ENCODE measurements at places on chromosomes 1 and 21. TPM values are rescaled to one million over a fixed set of nuclear protein-coding genes. Genes with fewer than 3 reads are reported as not detected.

DNA sequence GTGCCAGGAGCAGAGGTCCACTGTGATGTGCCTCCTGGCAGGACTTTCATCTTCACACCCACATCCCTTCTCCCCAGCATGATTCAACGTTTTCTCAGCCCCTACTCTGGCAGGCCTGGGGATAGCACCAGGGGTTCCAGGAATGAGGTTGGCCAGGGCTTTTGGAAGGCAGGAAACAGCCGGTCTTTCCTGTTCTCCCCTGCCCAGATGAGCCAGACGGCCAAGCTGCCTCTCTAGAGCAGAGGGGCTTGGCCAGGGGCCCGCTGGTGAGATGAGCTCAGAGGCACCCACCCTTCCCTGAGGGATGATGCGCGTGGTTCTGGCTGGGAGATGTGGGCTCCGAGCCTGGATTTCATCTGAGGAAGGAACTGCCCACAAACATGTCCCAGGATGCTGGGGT is 4.3 kb upstream of the MFAP2 start:
- no peak for DNase-seq
- peak overlapping the region; percentile 61 for H3K27ac ChIP-seq
- H3K4me1 ChIP-seq = peaks cover 27% of the 10 kb centered on the region
- no peaks in the 10 kb centered on the region for H3K27me3 ChIP-seq
- no peaks in the 10 kb centered on the region for H3K36me3 ChIP-seq

DNA sequence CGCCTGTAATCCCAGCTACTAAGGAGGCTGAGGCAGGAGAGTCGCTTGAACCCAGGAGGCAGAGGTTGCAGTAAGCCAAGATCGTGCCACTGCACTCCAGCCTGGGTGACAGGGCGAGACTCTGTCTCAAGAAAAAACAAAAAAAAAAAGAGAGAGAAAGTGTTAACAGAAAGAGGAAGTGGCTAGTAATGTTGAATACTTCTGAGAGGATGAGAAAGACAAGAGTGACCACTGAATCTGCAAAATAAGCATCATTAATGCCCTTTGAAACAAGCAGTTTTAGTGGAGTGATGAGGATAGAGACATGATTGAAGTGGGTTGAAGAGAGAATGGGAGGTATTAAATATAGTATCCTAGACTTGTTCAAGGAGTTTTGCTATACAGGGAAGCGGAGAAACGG is 11.7 kb downstream of the MPZ start:
- H3K36me3 ChIP-seq = no peaks in the 10 kb centered on the region
- no peaks in the 10 kb centered on the region for H3K27me3 ChIP-seq
- no peak for DNase-seq
- H3K4me3 ChIP-seq = no peak overlapping the region
- no peaks in the 10 kb centered on the region for H3K4me1 ChIP-seq
- H3K27ac ChIP-seq = no peak overlapping the region

DNA sequence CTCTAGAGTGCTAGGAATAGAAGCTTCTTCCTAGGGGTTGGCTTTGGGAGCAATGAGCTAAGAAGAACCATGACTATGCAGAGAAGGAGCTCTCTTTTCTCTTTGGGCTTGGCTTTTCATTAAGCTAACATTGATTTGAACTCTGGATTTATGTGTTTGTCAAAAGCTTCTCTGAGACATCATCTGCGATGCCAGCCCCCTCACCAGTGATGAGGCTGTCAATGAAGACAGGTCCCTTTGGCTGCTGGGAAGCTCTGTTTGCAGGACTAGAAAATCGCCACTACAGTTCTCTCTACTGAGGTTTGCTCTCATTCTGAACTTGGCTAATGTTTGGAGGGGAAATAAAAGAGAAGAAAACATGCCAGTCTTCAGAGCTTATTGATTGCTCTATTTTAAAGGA is 185.0 kb downstream of the PCP4 start:
- H3K4me1 ChIP-seq = peaks cover 13% of the 10 kb centered on the region
- peak overlapping the region; percentile 61 for H3K27ac ChIP-seq
- H3K36me3 ChIP-seq = no peaks in the 10 kb centered on the region
- no peaks in the 10 kb centered on the region for H3K27me3 ChIP-seq
- DNase-seq = no peak

DNA sequence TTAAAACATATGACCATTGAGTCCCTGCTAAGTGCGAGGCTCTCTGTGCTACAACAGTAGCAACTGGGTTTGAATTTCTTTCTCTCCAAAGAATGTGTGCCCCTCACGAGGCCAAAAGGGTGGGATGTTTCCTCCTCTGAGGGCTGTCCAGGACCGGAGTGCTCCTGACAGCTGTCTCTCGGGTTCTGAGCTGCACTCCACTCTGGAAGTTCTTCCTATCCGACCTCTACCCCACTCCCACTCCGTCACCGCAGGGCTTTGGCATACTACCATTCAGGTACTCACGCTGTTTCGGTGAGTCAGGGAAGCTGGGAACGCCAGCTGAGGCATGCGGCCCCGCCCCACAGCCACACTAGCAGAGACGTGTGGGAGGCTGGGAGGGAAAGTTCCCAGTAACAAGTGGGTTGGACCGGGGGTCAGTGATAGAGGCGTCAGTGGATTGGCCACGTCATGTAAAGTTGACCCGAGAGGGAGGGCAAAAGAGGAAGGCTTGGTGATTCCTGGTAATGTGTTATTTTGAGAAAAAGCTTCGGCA is 705 bp upstream of the SLC50A1 start:
- DNase-seq = no peak
- peak overlapping the region; percentile 97 for H3K27ac ChIP-seq
- peaks cover 82% of the 10 kb centered on the region for H3K4me1 ChIP-seq
- H3K4me3 ChIP-seq = peak overlapping the region; percentile 90
- H3K27me3 ChIP-seq = no peaks in the 10 kb centered on the region
- H3K36me3 ChIP-seq = peaks cover 33% of the 10 kb centered on the region

DNA sequence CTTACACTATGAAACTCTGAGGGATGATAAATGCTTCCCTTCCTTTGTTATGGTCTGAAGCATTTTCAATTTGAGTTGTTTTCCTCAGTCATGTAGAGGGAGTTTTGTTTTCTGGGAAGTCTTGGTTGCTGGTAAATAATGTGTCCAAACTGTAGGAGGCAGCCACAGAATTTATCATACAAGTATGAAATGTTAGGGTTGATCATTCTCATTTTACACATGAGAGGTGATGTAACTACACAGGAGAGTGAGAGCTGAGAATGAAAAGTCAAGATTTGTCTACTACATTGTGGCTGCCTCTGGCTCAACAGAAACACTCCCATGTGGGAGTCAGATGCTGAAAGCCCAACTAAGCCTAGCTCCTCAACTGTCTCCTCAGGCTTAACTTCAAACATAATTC is 182.5 kb upstream of the SGIP1 start:
- H3K27me3 ChIP-seq = no peaks in the 10 kb centered on the region
- H3K4me1 ChIP-seq = peaks cover 53% of the 10 kb centered on the region
- H3K4me3 ChIP-seq = no peak overlapping the region
- H3K36me3 ChIP-seq = no peaks in the 10 kb centered on the region
- no peak overlapping the region for H3K27ac ChIP-seq

FAM72B gene
- total RNA-seq = 1.7 TPM

DNA sequence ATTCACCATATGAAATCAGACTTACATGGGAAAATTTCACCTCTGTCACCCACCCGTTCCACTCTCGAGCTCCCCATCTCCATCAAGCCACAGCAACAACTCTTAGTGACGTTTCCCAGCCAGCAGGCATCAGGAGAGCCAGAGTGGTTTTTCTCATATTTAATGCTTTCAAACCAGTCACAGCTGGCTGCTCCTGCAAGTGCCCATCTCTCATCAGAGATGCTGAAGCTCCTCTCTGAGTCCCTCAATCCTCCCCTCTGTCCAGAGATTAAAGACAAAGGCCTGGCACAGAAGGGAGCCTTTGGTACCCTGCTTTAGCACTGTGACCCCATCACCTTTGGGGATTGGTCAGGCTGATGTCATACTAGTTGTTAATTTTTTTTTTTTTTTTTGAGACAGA is 277.3 kb downstream of the DNM3 start:
- H3K4me3 ChIP-seq = no peak overlapping the region
- DNase-seq = no peak
- H3K4me1 ChIP-seq = no peaks in the 10 kb centered on the region
- no peak overlapping the region for H3K27ac ChIP-seq

DNA sequence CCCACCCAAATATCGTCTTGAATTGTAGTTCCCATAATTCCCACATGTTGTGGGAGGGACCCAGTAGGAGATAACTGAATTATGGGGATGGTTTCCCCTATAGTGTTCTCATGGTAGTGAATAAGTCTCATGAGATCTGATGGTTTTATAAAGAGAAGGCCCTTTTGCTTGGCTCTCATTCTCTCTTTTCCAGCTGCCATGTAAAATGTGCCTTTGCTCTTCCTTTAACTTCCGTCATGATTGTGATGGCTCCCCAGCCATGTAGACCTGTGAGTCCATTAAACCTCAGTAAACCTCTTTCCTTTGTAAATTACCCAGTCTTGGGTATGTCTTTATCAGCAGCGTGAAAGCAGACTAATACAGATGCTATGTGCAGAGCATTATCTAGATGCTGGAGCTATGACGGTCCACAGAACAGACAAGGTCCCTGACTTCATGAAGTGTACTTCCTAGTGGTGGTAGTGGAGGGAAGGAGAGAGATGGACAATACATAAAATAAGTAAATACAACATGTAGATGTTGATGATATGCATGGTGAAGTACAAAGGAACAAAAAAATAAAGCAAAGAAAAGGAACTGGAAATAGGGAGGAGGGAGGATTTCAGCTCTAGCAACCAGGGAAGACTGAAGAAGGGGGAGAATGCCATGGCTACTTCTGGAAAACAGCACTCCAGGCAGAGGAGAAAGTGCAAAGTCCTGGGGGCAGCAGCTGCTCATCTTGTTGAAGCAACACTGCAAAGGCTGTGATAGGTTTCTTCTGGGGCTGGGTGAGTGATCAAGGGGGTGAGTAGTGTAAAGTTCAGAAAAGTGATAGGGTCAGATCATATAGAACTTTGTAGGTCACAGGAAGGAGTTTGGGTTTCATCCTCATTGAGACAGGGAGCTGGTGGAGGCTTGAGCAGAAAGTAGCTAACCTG is 6.8 kb upstream of the RCAN1 start:
- H3K36me3 ChIP-seq = no peaks in the 10 kb centered on the region
- no peak for DNase-seq
- no peak overlapping the region for H3K27ac ChIP-seq
- H3K4me1 ChIP-seq = no peaks in the 10 kb centered on the region
- no peaks in the 10 kb centered on the region for H3K27me3 ChIP-seq

- no peaks in the 10 kb centered on the region for H3K36me3 ChIP-seq
- no peak for DNase-seq
- H3K27me3 ChIP-seq = no peaks in the 10 kb centered on the region
- no peaks in the 10 kb centered on the region for H3K4me1 ChIP-seq
- no peak overlapping the region for H3K4me3 ChIP-seq
Measured at GRCh38 chr1:29972421-29973053, 736.2 kb downstream of the PTPRU start.

GRCh38 chr1:201300641-201301040 is 17.3 kb downstream of the PKP1 start:
- no peaks in the 10 kb centered on the region for H3K27me3 ChIP-seq
- no peak overlapping the region for H3K4me3 ChIP-seq
- H3K36me3 ChIP-seq = no peaks in the 10 kb centered on the region
- DNase-seq = no peak
- H3K27ac ChIP-seq = peak overlapping the region; percentile 80

- H3K27me3 ChIP-seq = no peaks in the 10 kb centered on the region
- H3K4me1 ChIP-seq = peaks cover 59% of the 10 kb centered on the region
- peak overlapping the region; percentile 78 for H3K27ac ChIP-seq
- DNase-seq = no peak
- no peak overlapping the region for H3K4me3 ChIP-seq
Measured at GRCh38 chr1:204128464-204128963, 23.3 kb downstream of the ETNK2 start.

DNA sequence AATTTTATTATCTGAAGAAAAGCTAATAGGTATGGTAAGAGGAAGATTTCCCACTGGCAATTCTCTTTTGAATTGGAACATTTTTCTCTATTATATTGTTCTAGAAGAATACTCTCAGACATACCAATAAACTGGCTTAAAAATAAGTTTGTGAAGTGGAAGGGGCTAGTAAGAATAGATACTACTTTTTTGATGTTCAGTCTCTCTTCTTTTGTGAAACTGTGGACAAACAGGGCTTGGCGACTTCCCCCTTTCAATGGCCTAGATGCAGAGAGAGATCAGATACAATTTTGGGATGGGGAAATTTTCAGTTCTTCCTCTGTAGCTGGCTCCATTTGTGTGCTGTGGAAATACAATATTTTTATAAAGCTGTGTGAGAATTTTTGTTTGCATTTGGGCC is 2.5 kb downstream of the PBX1 start:
- DNase-seq = no peak
- H3K4me3 ChIP-seq = peak overlapping the region; percentile 91
- no peaks in the 10 kb centered on the region for H3K27me3 ChIP-seq
- peak overlapping the region; percentile 95 for H3K27ac ChIP-seq
- H3K36me3 ChIP-seq = no peaks in the 10 kb centered on the region

DNA sequence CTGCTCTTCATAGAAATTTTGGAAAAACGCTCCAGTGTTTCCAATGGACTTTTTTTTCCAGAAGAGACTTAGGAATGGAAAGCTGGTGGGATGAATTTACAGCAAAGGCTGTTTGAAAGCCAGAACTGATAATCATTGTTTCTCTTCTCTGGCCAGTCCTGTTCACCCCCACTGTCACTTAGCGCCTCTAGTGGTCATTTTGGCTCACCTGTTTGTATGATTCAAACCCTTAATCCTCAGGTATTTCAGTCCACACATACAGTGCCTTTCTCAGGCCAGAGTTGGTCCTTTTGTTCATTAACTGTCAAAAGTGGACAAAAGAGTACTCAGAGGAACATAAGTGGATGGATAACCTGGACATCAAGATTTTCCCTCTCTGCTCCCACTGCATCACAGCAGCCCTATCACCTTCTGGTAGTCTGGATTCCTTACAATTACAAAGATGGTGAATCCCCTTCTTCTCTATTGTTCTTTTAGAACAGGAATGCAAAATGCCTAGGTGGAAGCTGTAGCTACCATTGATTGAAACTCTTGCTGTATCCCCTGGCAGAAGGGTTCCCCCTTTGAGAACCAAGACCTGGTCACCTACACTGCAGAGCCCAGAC is 177.6 kb upstream of the OLFM3 start:
- no peak for DNase-seq
- H3K27ac ChIP-seq = no peak overlapping the region
- H3K27me3 ChIP-seq = no peaks in the 10 kb centered on the region
- no peak overlapping the region for H3K4me3 ChIP-seq

ZSWIM5 gene
- total RNA-seq = 2.7 TPM

GRCh38 chr1:164774413-164774812 is 215.4 kb downstream of the PBX1 start:
- no peaks in the 10 kb centered on the region for H3K27me3 ChIP-seq
- H3K27ac ChIP-seq = peak overlapping the region; percentile 82
- no peaks in the 10 kb centered on the region for H3K36me3 ChIP-seq
- H3K4me1 ChIP-seq = peaks cover 90% of the 10 kb centered on the region
- no peak for DNase-seq

GRCh38 chr1:228143480-228144192 is 3.6 kb downstream of the GUK1 start:
- no peak for DNase-seq
- H3K27me3 ChIP-seq = no peaks in the 10 kb centered on the region
- H3K4me3 ChIP-seq = no peak overlapping the region

RAB3B gene
- total RNA-seq = 2.0 TPM
